AG09319 (cell line): ENCODE measurements at places on chromosomes 2 and 18.

DNA sequence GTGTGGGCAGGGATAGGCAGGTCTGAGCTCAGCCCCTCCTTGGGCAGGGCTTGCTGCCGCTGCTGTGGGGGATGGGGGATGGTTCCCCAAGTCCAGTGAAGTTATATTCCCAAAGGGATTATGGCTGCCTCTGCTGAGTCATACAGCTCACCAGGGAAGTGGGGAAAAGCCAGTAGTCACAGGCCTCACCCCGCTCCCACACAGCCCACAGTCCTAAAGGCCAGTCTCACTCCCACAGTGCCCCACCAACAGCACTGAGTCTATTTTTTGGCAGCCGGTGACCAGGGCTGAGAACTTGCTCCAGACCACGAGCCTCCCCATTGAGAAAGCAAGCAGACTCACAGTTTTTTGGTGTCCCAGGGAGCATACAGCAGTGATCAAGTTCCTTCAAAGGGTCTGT, 173.3 kb downstream of the OSR1 start:
- no peak for DNase-seq

DNA sequence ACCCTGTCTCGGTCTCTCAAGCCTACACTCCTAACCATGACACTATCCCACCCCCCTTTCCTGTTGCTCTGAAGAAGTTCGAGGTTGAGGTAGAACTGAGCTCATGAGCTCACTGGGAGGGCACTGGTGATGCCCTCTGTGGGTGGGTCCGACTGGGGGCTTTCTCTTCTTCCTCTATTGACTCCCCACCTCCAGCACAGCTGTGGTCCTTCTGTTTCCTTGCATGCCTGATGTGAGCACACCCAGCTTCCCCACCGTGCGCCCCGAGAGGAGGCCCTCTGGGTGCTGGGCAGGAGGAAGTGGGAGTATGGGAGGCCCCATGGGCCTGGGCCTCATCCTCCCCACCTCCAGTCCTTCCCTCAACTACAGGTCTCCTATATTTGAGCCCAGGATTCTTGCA, 20.9 kb downstream of the SPEG start:
- no peak for DNase-seq

GRCh38 chr2:140747665-140748064, 1383.2 kb downstream of the LRP1B start:
- DNase-seq: no peak

DNA sequence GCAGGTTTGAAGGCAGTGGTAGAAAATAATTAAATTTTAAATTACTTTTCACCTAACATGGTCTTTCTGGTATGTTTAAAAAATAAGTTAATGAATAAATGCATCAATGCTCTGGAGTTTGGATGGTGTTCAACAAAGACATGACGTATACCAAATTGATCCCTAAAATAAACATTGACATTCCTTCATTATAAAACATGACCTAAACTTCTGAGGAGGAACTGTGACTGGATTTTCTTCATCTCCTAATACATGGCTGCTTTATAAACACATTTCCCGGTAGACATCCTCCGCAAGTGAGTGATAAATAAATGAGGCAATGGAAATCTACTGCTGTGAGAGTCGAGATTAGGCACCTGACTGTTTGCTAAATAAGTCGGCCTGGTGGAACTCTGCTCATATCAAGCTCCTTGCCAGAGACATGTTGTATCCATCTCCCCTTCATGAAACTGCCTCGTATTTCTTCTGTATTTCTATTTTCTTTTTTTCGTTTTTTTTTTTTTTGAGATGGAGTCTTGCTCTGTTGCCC, 362.3 kb downstream of the RNF144A start:
- no peak for DNase-seq
